Activated CD8-positive, alpha-beta memory T cell treated with anti-CD3 and anti-CD28 coated beads for 48 hours (primary cell): ENCODE measurements at places on chromosomes 6 and 20.

- no peak for DNase-seq
These were observed 161.1 kb upstream of the DTNBP1 start for GRCh38 chr6:15823838-15824414.

- DNase-seq = no peak
These were observed 10.2 kb downstream of the TAAR1 start for GRCh38 chr6:132648828-132649227.

- no peak for DNase-seq
These were observed 83.5 kb downstream of the TTLL2 start for GRCh38 chr6:167408235-167408869.

DNA sequence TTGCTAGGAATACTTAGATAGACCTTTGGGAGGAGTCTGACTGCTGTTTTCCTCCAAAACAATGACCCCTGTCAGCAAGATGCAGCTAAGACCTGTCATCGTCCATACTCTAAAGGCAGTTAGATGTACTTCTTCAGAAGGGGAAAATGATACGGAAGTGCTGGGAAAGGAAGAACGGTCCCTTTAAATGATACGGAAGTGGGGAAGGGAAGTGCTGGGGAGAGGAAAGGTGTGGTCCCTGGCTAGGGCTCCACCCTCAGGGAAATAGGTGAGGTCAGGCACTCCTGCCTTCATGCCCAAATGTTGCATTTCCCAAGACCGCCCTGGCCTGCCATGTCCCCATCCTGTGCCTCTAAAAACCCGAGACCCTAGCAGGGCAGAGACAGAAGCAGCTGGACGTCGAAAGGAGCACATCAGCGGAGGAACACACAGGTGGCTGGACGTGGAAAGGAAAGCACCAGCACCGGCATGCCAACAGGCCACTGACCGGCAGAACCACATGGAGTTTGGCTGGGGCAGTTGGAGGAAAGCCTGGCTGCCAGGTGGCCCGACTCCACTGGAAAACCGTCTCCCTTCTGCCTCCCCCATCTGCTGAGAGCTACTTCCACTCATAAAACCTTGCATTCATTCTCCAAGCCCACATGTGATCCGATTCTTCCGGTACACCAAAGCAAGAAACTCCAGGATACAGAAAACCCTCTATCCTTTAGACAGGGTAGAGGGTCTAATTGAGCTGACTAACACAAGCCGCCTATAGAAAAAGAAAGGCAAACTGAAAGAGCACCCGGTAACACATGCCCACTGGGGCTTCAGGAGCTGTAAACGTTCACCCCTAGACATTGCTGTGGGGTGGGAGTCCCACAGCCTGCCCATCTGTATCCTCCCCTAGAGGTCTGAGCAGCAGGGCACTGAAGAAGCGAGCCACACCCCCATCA, 94.6 kb downstream of the FAXC start:
- no peak for DNase-seq

DNA sequence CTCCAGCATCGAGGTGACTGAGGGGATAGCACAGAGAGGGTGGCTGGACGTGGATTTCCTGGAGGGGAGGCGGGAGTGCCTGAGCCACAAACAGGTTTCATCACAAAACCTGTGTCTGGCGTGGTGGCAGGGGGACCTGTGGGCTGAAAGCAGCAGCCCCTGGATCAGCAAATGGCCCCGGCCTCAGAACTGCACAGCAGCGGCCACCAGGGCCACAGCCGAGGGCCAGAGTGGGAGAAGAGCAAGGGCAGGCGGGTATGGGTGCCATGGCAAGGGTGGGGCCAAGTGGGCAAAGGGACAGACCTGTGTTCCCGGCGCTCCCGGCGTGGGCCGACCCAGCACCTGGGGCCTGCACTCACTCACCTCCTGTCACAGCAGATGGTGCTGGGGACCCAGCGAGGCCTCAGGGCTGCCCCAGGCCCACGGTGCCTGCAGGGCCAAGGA, 19.0 kb downstream of the NTSR1 start:
- no peak for DNase-seq

DNA sequence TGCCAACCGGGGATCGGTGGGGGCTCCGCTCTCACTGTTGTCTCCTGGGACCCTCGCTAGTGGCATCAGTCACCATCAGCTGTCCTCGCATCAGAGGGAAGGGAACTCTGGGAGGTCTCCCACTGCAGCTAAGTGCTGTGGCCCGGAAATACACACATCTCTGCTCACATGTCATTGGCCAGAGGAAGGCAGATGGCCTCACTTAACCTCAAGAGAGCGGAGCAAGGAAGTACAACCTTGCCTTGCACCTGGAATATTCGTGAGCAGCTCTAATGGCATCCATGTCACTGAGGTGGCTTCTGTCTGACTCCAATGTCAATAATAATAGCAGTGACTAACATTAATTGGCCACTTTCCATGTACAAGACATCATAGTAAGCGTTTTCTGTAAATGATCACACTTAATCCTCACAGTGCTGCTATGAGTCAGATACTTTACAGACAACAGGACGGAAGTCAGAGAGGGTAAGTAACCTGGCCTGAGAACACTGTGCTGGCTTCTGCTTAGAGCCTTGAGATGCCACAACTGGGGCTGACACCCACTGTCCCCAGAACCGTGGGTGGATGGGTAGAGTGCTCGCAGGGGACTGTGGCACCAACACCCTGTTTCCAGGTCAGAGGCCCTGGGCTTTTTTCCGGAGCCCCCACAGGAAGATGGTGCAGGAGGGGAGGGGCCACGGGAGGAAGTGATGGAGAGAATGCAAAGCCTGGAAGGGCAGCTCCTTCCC, 6.0 kb downstream of the LHFPL5 start:
- DNase-seq = no peak

DNA sequence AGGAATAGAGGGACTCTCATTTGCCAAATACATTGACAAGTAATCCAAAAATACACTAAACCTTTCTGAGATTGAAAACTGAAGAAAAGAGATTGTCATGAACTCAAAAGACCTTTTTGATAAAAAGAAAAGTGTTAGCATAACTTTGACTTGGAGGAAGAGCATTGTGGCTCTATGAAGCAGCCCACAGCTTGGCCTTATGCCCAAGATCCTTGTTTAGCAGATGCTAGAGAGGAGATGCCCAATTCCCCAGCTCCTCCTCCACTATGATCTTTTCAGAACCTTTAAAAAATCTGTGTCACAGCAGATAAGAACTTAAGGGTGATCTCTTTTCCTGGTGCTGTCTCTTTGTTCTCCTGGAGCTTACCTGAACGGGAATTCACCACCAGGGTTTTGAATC, 35.8 kb upstream of the IGF2R start:
- DNase-seq = no peak

DNA sequence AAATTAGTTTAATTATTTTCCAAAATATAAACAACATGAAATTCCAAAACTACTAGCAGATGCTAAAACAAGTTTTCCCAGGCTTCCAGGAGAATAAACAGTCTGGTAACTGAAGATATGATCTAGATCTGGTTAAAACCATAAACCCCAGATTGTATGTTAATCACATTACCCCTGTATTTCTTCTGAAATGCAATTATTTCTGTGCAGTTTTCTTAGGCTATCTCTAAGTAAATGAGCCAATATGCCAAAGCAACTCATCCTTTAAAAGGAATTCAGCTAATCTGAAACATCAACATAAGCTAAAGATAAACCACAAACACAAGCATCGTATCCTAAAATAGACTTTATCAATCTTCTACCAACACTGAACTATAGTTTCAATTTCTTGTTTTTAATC, 44.6 kb upstream of the SENP6 start:
- DNase-seq = no peak

DNA sequence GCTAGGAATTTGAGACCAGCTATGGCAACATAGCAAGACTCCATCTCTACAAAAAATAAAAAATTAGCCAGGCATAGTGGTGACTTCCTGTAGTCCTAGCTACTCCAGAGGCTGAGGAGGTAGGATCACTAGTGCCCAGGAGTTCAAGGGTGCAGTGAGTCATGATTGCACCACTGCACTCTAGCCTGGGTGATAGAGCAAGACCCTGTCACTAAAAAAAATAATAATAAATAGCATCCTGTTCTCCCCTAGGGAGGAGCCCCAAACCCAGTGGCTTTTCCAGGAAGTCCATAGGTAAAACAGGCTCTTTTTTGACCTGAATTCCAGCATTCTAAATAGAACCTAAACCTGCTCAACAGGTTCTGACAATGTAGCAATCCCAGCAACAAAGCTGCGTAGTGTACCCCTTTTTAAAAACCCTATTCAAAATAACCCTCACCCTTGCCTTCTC, 192.0 kb downstream of the ALDH8A1 start:
- no peak for DNase-seq

DNA sequence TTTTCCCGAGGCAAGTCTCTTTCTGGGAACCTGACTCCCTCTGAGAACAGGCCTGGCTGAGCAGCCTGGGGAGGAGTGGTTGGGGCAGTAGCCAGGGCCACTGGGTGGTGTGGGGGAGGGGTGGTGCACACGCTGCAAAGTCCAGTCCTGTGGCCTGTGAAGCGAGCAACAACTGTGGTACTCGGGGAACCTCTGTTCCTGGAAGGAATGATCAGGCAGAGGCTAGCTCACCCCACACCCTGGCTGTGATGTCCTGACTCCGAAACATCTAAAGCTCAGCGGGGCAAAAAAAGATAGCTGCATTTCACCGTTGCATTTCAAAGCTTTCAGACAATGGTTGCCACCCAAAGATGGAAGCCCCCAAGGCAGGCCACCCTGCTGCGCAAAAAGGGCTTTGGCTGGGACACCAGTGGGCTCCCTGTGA, 25.5 kb downstream of the PCK1 start:
- DNase-seq = no peak

- no peak for DNase-seq
These were observed 9.0 kb downstream of the CST9 start for GRCh38 chr20:23596579-23597250.

- no peak for DNase-seq
These were observed 207.5 kb upstream of the ASCC3 start for GRCh38 chr6:101088594-101088993.

DNA sequence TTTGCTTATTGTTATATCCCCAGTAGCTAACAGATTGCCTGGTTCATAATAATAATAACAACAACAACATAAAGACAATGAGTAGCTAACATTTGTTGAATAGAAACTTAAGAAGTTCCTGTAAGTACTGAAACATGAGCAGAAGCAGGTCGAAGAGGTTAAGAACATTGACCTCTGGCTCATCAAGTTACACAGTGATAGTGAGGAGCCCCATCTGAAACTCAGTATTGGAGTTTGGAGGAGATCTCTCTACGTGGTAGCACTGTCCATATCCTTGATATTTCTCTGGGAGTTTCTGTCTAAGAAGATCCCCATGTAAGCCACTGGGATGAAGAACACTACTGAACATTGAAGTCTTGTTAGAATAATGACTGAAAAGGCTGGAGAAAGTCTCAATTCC, 600.4 kb downstream of the RFPL4B start:
- no peak for DNase-seq

- no peak for DNase-seq
These were observed 20.8 kb upstream of the MLN start for GRCh38 chr6:33824461-33825154.

DNA sequence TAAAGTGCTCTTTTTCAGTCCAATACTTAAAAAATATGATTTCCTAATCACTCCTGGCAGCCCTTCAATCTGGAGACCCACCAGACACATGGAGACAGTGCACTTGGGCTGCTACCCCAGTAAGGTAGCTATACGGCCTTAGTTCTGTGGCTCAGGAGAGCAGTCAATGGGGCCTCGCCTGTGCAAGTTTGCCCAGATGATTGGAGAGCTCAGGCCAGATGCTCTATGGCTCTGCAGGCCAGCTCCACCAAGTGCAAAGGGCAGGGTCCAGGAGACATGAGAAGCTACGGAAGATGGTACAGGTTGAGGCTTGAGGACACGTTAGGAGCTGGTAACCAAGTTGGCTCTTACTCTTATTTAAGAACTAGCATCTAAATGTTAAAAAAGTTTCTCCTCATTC, 30.7 kb downstream of the STK38 start:
- DNase-seq = no peak

DNA sequence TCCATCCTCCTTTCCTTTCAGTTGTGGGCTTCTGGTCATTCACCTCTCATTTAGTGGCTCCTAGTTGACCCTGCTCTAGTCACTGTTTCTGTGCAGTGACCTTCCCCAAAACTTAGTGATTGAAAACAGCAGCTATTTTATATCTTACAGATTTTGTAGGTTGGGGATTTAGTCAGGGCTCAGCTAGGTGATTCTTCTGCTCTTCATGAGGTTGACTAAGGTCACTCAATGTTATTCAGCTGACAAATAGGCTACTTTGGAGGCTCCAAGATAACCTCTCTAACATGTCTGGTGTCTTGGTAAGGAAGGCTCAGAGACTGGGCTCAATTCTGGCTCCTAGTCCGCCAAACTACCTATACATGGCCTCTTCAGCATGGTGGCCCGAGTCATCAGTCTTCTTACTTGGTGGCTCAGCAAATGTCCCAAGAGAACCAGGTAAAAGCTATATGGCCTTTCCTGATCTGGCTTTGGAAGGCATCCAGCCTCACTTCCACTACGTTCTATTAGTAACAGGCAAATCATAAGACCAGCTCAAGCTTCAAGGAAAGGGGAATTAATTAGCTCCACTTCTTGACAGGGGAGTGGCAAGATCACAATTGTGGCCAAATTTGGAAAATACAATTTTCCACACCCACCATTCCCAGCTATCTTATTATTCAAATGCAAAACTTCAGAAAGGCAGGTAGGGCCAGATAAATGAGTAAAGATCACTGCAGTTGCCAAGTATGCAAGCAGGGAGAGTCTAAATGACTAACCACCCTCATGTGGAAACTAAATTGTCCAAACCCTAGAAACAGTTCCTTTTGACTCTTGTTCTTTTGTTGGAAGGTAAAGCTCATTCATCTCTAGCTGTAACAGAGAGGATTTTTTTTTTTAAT, 50.5 kb upstream of the LTV1 start:
- DNase-seq = no peak

DNA sequence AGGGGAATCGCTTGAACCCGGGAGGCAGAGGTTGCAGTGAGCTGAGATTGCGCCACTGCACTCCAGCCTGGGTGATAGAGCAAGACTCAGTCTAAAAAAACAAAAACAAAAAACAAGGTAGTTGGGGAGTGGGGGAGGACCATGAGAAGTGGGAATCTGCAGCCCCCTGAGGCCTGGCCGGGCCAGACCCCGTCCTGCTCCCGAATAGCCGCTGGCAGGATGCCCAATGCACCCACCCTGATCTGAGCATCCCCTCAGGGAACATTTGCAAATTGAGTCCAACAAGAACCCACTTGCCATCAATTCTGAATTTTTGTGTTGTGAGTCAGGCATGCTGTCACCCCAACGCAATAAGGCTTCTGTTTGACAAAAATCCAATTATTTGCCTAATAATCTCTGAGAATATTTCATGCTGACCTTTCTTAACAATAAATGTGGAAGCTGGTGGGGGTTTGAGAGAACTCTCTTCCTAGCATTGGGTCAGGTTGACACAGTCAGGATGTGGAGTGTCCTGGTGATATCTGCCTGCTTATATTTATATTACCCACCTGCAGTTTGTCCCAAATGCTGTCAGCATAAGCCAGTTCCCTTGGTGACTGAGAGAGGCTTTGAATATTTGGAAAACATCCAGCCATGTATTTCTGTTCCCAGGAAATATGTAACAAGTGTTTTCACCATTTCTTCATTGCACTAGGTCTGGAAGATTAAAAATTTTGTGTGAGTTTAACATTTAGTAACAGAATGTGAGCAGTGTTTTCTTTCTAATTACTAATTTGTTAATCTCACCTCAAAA, 28.4 kb upstream of the FRMD1 start:
- no peak for DNase-seq
